ENCODE measurements at places on chromosomes 11 and 22.

GRCh38 chr22:33393432-33393831 is 335.3 kb upstream of the SYN3 start:
- DNase-seq: no peak

DNA sequence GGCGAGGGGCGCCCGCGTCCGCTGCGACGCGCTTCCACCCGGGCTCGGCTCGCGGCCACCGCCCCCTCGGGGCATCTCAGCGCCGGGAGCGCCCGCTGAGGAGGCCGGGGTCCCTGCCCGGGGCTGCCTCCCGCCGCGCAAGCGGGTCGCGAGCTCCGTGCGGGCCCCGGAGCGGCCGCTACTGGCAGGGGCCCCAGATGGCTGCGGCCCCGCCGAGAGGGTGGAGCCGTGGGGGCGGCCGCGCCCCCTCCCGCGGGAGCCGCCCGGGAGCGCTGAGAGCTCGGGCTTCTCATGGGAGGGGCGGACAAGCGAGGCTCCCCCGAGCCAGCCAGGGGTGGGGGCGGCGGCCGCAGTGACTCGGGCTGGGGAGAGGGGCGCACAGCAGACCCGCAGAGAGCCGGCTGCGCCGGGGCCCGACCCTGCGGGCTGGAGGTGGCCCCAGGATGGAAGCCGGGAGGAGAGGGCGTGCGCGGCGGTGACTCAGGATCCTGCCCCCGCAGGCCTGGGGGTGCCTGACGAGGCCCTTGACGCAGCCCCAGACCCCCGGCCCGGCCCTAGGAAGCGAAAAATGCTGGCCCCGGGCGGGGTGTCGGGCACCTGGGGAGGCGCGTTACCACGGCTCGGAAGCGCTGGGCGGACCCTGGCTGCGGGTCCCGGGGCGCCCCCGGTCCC is 603 bp upstream of the ZFTA start:
- no peak for DNase-seq

DNA sequence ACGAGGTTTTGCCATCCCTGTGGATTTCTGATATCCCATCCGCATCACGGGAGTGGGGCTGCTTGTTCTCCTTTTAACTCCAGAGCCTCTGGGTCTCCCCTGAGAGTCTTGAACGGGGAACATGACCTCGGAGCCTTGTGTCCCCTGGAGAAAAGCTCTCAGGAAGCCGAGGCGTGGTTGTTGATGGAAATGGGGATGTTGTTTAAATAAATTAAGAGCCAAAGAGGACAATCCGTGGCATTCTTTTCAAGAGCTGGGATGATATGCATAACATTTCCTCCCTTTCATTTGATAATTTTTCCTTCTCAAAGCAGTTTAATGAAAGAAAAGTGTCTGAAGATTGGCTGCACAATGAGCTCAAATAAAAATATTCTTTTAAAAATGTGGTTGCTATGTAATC is 14.2 kb downstream of the TSPAN18 start:
- DNase-seq: no peak

GRCh38 chr11:113277907-113278306 is 36.5 kb upstream of the TTC12 start:
- DNase-seq: no peak

- DNase-seq: no peak
Observed at GRCh38 chr11:118612378-118612777, 5.0 kb downstream of the PHLDB1 start.

DNA sequence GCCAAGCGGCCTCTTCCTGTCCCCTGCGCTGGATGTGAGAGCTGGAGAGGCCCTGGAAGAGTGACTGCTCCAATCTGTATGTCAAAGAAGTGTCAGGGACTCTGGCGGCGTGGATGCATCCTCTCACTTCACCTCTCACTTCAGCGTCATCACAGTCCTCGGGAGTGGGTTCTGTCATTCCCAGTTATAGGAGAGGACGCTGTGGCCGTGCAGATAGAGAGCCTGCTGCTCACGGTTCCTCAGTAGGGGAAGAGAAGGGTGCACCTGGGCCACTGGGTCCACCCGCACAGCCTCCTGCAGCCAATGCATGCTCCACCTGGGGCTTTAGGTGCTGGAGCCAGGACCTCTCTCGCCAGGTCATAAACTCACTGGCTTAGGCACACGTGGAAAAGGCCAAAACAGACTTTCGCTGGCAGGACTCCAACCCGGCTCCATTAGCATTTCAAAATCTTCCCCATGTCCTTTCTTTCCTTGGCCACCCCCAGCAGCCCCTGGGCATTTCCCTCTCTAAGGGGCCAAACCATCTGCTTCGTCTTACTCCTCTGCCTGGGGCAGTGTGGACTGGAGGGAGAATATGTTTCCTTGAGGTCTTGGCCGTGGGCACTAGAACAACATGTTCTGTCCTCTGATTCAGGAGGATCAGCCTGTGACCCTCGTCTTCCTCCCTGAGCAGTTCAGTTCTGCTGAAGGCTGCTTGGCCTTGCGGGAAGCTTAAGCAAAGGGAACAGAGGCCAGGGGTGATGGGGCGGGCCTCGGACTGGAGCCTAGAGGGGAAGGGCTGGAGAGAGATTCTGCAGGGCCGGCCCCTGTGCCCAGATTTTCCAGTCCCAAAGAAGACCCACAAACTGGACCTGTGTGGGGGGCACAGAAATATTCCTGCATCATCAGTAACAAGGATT is 57.8 kb downstream of the ST14 start:
- DNase-seq: no peak

GRCh38 chr22:43235445-43236409 is 48.8 kb upstream of the TTLL12 start:
- DNase-seq: no peak

DNA sequence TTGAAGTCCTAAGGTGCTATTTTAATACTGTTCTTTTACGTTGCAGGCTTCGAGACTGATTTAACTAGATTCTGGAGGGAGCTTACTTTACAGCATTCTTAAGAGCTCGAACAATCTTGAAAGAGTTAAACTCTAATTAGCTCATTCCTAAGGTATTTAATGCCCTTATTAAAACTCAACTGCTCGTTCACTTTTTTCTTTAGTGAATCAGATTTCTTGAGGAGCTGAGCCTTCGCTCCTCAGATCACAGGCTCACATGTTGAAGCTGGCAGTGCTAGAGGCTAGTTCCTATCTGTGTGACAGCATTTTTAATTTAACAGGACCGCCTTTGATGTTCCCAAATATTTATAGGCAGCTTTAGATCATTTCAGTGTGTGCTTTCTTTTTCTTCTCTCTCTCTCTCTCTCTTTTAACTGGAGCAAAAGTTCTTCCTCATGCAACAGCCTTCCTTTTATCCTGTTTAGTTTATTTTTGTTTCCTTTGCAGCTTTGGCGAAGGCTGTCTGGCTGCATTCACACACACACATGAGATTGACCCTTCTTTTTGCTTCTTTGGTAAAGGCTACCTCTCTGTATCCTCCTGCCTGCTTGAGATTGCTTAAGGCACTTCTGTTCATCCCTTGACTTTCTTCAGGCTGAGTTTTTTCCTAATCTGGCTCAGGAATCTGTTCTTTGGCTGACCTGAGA is 21.0 kb downstream of the ZNRF3 start:
- no peak for DNase-seq

GRCh38 chr11:86738568-86738967 is 61.8 kb upstream of the PRSS23 start:
- DNase-seq: no peak

- DNase-seq: no peak
Observed at GRCh38 chr11:64875369-64876228, 2.8 kb downstream of the EHD1 start.

- no peak for DNase-seq
Observed at GRCh38 chr11:90330632-90331031, 107.8 kb upstream of the CHORDC1 start.

DNA sequence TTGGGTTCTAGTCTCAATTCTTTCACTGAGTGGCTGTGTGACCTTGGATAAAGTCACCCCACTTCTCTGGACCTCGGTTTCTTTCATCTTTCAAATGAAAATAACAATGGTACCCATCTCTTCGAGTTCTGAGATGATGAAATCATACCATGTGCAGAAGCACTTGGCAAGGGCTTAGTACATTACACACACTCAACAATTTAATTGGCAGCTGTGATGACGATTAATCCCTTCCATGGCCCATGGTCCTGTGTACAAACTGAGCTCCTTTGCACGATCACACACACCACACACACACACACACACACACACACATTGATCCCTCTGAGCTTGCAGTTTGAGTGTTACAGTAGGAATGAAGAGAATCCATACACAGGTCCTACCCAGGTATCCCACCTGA is 103.4 kb upstream of the ASPHD2 start:
- DNase-seq: no peak

DNA sequence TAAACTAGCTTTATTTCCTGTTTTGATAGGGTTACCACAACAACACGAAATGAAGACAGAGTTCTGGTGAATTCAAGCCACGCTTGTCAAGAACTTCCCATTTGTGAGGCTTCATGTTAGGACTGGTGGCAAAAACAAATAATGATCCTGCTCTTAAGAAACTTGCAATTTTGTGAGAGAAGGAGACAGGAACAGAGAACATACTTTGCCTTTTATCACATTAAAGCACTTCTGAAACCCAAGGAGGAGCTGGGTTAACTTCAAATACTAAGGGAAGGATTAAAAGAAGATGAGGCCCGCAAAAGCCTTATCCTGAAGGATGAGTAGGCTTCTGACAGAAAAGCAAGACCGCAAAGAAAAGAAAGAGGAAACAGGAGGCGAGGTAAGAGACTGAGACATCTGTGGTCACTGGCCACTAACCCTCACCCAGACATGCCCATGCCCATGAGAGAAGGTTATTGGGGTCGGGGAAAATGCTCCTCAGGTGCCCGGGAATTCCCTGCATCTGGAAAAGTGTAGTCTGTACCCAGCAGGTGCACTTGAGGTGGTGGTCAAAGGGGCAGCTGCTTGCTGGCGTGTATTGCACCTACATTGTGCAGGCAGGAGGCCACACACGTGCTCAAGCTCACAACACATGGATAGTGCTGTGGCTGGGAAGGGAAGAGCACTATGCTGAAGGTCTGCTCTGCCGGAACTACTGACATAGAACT is 50.5 kb downstream of the MAPK1 start:
- peak; percentile 65 for DNase-seq

DNA sequence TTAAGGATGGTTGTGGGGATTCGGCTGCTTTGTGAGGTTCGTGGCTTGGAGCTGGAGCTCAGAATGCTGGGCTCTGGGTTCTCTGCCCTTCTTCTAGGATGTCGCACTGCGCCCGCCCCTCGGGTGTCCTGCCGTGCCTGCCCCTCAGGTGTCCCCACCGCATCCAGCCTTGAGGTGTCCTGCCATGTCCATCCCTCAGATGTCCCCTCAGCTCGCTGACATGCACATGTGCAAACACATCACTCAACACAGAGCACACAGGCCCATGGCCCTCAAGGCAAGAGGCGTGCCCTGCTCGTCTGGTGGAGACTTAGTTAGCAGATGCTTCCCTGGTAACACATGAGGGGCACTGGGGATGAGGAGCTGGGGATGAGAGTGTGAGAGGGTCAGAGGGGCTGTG is 359.3 kb downstream of the TBC1D22A start:
- DNase-seq: no peak

DNA sequence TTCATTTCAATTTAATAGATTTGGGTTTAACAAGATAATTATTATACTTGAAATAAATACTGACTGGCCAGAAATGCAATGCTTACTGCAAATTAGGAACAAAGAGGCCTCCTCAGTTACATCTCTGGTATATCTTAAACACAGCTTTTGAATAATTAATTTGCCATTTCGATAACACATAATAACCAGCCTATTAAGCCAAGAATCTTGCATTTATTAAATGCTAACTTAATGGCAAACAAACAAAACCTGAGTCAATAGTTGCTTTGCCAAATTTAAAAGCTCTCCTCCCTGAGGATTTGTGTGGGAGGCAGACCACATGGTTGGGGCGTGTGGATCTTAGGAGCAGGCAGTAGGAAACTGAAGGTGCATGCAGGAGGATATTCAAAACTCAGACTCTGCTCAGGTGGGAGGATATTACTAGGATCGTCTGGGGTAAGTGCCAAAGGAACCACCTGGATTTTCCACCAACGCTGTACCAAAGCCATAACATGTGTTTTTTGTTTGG is 17.9 kb upstream of the FJX1 start:
- no peak for DNase-seq

DNA sequence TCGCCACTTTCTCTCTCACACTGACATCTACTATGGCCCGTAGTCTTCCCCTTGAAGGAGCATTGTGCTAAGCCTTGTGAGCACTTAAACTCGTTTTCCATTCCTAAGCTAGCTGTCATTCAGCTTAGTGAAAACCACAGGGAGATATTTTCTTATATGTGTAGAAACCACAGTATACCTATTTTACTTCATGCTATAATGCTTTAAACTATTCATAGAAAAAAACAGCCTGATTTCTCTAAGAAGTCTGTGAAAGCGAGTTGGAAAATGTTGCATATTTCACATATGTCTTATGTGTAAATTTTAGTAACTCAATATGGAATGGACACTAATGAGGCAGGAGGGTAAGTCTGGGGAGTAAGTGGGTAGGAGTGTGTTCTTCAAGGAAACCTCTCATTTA is 194.3 kb upstream of the CTSC start:
- no peak for DNase-seq

- DNase-seq: no peak
Observed at GRCh38 chr11:8271106-8271886, 7.6 kb upstream of the LMO1 start.

GRCh38 chr11:79626135-79627075 is 185.6 kb upstream of the TENM4 start:
- no peak for DNase-seq

GRCh38 chr22:39498802-39499201 is 3.3 kb upstream of the MIEF1 start:
- no peak for DNase-seq

GRCh38 chr22:50190941-50191741 is 5.4 kb downstream of the TRABD start:
- DNase-seq: no peak

- DNase-seq: no peak
Observed at GRCh38 chr11:128298271-128298670, 289.1 kb downstream of the ETS1 start.

- DNase-seq: no peak
Observed at GRCh38 chr11:33881651-33882503, 10.0 kb downstream of the LMO2 start.

DNA sequence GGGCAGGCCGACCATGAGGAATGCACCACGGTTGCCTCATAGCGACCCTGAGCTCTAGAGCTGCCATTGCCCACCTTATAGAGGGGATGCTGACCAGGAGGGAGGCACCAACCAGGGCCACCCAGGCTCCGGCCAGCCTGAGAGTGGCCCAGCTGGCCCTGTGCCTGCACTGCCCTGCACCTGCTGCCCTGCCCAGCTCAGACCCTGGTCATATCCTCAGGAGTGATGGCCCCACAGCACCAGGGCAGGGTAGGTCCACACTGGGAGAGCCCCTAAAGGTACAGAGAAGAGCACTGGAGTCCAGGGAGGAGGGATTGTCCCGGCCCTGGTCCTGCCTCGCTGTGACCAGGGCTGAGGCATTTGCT is 127.8 kb downstream of the MED15 start:
- DNase-seq: no peak

DNA sequence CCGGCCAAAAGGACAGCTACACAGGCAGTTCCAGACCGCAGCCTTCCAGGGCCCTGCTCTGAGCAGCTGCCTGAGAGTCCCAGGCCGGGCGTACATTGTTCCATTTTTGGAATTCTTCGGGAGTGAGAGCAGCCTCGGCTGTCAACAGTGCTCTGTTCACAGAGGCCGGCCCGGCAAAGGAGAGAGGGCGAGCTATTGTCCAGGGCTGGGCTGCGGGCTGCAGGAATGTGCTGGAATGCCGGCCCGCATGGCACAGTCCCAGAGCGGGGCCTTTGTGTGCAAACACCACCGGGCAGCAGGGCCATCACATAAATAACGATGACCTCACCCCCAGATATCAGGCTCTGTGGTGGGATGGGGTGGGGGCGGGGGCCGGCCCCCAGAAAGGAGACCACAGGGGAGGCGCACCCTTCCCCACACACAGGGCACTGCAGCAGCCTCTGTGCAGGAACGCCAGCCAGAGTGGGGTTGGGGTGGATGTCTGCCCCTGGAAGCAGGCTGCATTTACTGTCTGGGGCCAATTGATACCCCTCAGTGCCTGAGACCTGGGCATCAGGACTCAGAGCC is 15.8 kb downstream of the LINC01488 start:
- DNase-seq: peak; percentile 83
